ENCODE measurements at places on chromosomes 3 and 15. TPM values are rescaled to one million over a fixed set of nuclear protein-coding genes. Genes with fewer than 3 reads are reported as not detected.

Gene FAM174B
- 14.8 TPM for total RNA-seq

Gene ATP10A
- total RNA-seq = 0.69 TPM

Gene RNU5B-1
- not detected for total RNA-seq

Gene ECE2
- total RNA-seq = not detected

Gene PRR20G
- total RNA-seq = not detected

Gene HAPLN3
- 4.1 TPM for total RNA-seq

Gene CCDC54
- not detected for total RNA-seq

Gene IMPDH2
- total RNA-seq = 325 TPM

Gene STX19
- total RNA-seq = not detected

Gene TMEM266
- total RNA-seq = not detected

Gene MEX3B
- total RNA-seq = 7.2 TPM

Gene LNP1
- total RNA-seq = 6.4 TPM

Gene DNAH12
- 0.77 TPM for total RNA-seq

Gene GJD2
- total RNA-seq = not detected

Gene CYP1A1
- total RNA-seq = 0.06 TPM

Gene SUSD5
- 22.8 TPM for total RNA-seq

Gene PLA2G4E
- not detected for total RNA-seq

Gene ATP13A4
- not detected for total RNA-seq

Gene ANKDD1A
- 2.8 TPM for total RNA-seq

GRCh38 chr3:148646126-148646665 is 51.5 kb upstream of the AGTR1 start:
- DNase-seq = no peak

DNA sequence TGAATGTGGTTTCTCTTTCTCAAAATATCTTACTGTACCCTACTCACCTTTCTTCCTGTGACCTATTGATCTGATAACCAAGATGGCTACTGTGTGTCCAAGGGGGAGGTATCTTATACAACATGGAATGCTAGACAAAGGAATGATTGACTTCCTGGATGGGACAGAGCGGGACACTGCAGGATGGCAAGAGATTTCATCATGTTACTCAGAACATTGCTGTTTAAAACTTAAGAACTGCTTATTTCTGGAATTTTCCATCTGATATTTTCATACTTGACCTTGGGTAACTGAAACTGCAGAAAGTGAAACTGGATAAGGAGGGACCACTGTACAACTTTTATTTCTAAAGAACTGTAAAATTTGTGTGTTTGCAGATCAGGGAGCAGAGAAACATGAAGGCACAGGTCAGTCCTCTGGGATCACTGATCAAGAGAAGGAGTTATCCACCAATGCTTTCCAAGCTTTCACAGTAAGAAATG is 18.5 kb downstream of the CNOT10 start:
- DNase-seq = no peak

GRCh38 chr15:101310161-101310480 is 15.1 kb upstream of the SNRPA1 start:
- no peak for DNase-seq

DNA sequence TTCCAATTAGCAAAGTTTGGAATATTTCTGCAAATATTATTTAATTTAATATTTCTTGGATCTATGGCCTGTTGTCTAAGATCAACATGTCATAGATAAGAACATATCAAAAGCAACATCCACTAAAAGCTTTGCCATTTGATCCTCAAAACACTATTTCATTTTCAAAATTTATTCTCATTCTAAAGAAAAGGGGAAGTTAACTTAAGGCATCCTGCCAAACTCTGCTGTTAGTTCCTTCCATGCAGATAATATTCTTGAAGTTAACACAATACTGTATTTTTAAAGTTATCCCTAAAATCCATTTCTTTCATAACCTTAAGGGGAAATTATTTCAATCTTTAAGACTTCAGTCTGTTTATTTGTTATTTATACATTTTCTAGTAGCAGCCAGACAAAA is 28.2 kb upstream of the GBE1 start:
- no peak for DNase-seq

DNA sequence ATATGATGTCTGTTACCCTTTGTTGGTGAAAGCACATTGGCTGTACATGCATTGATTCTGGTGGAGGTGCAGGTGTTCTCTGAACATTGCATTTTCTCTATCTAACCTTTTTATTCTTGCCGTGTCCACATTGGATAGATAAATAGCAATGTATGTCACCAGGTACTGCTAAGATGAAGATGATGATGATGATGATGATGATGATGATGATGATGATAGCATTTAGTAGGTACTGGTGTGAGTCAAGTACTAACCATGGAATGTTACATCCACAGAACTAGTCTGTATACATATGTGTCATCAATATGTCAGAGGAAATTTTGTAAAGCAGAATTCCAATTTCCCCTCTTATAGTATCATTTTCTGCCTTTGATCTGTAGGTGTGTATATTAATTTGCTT is 36.3 kb downstream of the ARPP21 start:
- no peak for DNase-seq

DNA sequence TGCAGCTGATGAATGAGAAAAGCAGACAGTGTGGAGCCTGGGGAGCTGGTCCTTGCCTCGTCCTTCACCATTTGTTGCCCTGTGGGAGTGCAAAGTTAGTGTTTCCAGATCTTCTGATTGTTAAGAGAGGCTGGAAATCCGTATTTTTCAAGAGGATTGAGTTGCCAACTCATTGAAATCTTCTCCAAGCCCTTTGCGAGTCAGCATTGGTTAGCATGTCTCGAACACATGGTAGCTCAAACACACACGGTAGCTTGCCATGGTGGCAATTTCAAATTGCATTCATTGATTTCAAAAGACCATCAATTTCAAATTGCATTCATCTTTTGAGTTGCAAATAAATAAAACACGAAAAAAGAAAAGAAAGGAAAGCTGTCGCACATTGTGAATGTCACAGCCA is 70.7 kb downstream of the SLCO3A1 start:
- no peak for DNase-seq

DNA sequence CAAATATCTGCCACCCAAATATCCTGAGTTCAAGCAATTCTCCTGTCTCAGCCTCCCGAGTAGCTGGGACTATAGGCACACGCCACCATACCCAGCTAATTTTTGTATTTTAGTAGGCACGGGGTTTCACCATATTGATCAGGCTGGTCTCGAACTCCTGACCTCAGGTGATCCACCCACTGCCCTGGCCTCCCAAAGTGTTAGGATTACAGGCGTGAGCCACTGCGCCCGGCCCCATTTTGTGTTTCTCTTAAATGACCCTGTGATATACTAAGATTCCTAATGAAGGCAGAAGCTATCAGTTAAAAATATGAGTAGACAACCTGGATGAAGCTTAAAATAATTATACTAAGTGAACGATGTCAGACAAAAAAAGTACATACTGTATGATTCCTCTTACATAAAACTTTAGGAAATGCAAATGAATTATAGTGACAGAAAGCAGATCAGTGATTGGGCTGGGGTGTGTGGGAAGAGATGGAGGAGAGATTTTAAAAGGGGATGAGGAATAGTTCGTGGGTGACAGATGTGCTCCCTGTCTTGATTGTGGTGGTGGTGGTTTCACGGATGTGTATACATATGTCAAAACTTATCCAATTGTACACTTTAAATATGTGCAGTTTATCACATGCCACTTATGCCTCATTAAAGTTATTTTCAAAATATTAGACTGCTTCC is 3.8 kb upstream of the KLHL40 start:
- no peak for DNase-seq

DNA sequence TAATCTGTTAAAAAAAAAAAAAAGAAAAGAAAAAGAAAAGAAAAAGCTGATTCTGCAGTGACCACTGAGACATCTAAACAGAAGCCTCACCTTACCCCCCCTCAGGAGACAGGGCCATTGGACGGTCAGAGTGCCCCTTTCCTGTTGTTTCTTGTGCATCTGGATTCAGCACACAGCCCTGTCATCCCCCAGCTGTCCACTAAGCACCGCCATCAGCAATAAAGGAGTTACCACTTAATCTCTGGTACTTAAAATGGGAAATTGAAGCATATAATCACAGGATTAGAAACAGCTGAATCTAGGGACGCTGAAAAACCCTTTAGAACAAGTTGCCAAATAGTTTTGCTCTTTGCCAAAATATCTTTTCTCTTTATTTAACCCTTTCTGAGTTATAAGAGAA is 62.5 kb downstream of the TRIM69 start:
- peak; percentile 6 for DNase-seq

DNA sequence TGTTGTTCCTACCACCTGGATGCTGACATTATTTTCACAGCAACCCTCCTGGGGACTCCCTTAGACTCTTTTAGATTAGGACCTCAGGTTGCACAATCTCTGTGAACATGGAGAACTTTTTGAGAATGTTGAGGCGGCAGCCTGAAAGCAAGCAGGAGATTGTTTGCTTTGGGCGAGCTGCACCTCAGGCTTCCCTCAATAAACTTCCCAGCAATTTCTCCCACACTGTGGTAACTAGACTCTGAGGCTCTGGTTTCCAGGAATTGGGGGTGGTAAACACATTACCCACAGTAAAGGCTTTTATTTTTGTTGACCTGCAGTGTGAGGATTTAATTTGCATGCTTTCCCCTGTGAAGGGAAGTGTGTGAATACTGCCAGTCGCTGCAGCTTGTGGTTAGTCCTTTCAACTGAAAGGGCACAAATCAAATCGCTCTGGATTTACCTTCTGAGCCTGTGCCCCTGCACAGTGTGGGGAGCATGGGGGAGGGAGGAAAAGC is 35.2 kb upstream of the SIAH2 start:
- DNase-seq = no peak

GRCh38 chr3:57160076-57160764 is 4.9 kb downstream of the IL17RD start:
- no peak for DNase-seq

- no peak for DNase-seq
These were observed 82.6 kb downstream of the TRANK1 start for GRCh38 chr3:36862076-36862755.

- no peak for DNase-seq
These were observed 28.6 kb downstream of the AP3S2 start for GRCh38 chr15:89864958-89865739.

DNA sequence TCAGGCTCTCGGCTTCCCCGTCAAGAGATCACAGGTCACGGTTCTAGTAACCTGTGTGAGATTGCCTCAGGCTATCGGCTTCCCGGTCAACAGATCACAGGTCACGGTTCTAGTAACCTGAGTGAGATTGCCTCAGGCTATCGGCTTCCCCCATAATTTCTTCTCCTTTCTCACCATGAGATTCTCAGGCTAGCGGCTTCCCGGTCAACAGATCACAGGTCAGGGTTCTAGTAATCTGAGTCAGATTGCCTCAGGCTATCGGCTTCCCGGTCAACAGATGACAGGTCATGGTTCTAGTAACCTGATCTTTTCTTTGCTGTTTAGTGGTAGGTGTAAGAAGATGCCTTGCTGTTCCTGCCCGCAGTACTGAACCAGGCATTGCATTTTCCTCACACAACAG is 418.2 kb upstream of the ZNF717 start:
- DNase-seq = peak; percentile 18

GRCh38 chr3:15808679-15809310 is 11.0 kb upstream of the ANKRD28 start:
- DNase-seq = no peak

GRCh38 chr3:9846231-9846630 is 2.4 kb upstream of the RPUSD3 start:
- DNase-seq = no peak

DNA sequence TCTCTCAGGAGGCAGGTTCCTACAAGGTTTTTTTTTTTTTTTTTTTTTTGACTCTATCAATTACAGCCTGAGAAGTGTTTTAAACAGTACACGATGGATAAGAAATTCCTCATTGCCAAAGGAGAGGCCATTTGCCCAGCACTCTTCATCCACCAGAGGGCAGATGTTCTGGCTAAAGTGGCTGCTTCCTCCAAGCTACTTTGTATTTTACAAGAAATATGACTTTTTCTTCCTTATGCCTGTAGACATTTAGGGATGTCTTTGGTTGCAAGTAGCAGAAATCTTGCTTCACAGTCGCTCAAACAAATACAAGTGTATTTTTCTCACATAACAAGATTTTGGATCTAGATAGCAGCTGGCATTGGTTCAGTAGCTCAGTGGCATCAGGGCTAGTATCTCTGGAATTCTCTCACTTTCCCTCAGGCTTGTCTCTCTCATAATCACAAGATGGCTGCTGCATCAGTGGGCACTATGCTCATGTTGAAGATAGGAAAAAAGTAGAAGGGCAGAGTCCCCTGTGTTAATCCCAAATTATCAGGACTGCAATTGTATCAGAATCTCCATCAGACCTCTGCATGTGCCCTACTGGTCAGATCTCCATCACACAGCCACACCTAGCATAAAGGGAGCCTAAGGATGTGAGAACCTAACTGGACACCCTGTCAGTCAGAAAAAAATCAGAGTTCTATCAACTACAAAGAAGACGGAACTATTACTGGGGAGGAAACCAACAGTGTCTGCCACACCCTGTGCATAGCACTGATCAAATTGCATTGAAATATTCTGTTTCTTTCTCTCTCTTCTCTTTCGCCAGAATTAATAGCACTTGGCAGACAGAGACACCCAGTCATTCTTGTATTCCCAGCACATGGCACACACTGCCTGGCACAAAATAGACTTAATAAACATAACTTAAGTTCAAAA is 138.9 kb upstream of the COL8A1 start:
- peak; percentile 71 for DNase-seq

- DNase-seq = peak; percentile 54
These were observed 43.8 kb downstream of the RBM15B start for GRCh38 chr3:51434746-51435327.

- no peak for DNase-seq
These were observed 94.2 kb downstream of the PLXNA1 start for GRCh38 chr3:127077068-127077467.

DNA sequence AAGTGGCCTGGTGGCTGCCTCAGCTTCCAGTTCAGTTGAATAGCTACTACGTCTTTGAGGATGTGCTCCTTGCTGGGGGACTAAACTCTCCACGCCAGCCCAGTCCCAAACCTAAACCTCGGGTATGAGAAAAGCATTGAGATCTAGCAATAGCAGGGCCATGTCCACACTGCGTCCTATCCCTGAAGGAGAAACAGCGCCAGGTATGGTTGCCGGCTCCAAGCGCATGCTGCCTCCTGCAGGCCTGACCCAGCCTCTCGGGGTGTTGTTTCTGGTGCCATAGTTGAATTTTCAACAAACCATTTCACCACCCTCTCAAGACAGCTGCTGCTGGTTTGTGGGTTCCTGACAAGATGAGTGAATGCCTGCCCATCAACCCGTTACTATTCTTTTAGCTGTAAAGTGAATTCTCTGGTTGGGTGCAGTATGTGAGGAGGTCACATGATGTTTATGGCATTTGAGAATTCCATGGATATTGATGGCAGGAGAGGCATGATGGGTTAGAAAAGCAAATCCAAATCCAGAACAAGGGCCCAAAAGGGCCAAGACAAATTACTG is 13.0 kb upstream of the SLC28A1 start:
- peak; percentile 17 for DNase-seq

Data from LHCN-M2 (cell line).